ENCODE measurements at places on chromosomes 13 and 19. TPM values are rescaled to one million over a fixed set of nuclear protein-coding genes. Genes with fewer than 3 reads are reported as not detected.

PRR36 gene
- total RNA-seq = 0.21 TPM

AZU1 gene
- not detected for total RNA-seq

FGF14 gene
- not detected for total RNA-seq

TJP3 gene
- total RNA-seq = 8.6 TPM

IRF2BP1 gene
- 16.4 TPM for total RNA-seq

ZIC5 gene
- total RNA-seq = 0.04 TPM

MEF2B gene
- total RNA-seq = 0.17 TPM

DNA sequence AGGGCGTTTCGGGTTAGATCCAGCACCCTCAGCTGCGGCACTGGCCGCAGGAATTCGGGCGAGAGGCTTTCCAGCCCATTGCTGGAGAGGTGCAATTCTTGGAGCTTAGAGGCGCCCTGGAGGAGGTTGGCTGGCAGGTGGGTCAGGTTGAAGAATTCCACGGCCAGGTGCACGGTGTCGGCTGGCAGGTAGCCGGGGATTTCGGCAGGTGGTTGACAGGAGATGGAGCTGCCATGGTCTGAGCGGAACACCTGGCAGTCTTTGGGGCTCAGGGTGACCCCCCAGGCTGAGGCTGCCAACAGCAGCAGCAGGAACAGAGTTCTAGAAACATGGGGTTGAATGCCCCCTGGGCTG, 1.3 kb downstream of the LRG1 start:
- ATAC-seq = no peak

- no peak for ATAC-seq
These were observed 9.3 kb upstream of the CPAMD8 start for GRCh38 chr19:17035842-17036424.

GRCh38 chr19:6473647-6474046, 7.9 kb downstream of the DENND1C start:
- no peak for ATAC-seq

DNA sequence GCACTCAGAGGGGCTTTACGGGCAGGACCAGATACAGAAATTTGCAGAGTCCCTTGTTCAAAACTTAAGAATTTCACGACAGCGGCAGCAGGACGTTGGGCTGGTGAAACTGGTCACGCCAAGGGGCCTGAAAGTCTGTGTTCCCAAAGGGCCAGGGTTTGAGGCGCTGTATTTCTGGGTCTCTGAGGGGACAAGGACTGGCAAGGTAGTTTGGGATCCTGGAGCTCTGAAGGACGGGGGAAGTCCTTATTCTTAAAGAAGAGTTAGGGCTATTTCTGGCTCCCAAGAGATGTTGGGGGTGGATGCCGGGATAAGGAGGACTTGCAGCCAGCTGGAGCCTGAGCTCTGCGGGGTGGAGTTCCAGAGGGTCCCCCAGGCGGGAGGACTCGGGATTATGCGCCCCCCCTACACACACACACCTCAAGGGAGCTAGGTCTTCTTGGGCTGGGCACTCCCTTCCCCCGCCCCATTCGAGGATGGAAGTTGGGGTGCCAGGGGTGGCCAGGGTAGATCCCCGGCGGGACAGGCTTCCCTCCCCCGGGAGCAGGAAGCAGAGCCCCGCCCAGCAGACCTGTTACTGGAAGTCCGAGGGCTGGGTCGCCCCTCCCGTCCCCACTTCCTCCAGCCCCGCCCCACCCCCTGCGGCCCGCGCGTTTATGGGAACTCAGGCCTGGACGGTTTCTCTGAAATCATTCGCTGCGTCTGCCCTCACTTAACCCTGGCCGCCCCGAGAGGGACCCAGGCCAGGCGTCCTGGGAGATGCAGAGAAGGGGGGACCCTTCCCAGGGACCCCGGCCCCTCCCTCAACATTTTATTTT, 5.6 kb downstream of the BCL3 start:
- peak; percentile 67 for ATAC-seq

- ATAC-seq = no peak
These were observed 4.1 kb downstream of the FRY start for GRCh38 chr13:32035716-32036115.

GRCh38 chr19:18385359-18385674, 641 bp upstream of the GDF15 start:
- no peak for ATAC-seq

DNA sequence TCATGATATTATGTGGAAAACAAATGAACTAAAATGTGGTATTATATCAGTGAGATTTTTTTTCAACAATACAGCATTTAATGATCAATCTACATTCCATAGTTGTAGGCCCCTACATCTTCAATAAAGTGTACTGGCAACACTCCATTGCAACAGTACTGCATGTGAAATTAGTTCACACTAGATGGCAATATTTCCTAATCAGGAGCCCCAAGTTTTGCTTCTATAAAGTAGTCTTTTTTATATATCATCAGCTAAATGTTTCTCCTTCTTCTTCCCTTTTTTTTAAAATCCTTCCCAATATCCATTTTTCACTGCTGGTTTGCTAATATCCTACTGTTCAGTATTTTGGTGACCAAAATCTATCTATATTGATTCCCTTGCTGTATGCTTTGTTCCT, 528.3 kb upstream of the ATXN8OS start:
- ATAC-seq = no peak

DNA sequence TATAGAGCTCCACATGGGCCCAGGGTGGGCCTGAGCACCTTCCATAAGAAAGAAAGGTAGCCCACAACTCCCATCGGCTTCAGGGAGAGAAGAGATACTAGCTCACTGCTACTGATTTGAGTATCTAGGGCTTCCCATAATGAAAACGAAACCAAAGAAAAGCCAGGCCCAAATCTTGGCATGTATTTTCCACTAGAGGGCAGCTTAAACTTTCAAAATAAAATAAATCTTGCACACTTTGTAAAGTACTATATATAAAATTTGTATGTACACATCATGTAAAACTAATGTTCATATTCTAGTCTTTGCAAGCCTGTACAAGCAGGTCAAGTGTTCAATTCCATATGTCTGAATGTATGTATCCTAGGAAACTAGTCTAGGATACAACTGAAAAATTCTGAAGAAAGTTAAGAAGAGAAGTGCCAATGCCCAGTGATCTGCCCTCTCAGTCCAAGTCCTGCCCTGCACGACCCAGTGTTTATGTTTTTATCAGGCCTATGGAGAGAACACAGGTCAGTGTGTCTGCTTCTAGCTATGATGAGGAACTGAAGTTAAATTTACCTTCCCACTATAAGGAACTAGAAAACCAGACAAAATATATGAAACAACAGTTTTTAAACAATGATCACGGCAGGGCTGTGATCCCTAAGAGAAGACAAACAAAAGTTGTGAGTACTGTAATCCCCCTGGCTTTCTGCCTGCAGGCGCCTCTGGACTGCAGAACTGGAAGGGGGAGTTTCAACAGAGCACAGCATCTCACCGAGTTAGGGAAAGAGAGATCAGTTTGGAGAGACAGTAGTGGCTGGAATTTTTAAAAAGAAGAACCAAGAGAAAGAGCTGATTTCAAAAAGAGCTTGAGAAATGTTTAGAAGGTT, 475.7 kb downstream of the UQCRFS1 start:
- ATAC-seq = peak; percentile 67

GRCh38 chr13:105774739-105775460, 760.6 kb downstream of the EFNB2 start:
- no peak for ATAC-seq

DNA sequence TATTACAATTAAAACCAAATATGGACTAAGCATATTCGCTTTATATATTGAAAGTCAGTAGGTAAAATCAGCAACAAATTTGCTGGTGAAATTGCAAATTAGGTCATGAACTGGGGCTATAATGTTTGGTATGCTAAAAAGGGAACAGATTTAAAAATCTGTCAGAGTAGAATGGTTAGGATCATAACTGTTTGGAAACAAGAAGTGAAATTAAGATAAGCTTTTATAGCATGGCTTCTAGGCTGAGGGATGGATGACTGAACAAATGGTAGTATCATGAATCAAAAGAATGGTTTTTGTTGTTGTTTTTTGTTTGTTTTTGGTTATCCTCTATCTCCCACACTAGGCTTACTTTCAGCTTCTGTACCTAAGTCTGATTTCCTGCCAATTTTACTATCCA, 1090.4 kb downstream of the PCDH9 start:
- no peak for ATAC-seq

GRCh38 chr19:6260912-6261650, 18.7 kb downstream of the MLLT1 start:
- peak; percentile 38 for ATAC-seq

DNA sequence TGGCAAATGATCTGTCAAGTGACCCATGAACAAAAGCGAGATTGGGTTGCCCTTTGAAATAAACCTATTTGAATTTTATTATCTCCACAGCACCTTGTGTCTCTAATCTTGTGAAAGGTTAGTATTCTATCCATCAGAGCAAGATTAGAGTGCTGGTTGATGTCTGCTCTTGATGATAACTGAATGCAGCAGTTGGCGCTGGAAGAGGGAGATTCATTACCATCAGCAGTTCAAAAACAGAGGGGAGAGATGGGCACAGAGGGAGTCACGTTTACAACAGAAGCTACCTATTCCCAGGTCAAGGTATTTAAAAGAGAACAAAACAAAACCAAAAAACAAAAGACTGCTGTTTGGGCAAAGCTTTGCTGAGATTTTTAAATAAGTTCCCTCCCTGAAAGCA, 588.1 kb downstream of the GPC6 start:
- no peak for ATAC-seq

GRCh38 chr13:48590141-48590901, 57.4 kb upstream of the RCBTB2 start:
- no peak for ATAC-seq

DNA sequence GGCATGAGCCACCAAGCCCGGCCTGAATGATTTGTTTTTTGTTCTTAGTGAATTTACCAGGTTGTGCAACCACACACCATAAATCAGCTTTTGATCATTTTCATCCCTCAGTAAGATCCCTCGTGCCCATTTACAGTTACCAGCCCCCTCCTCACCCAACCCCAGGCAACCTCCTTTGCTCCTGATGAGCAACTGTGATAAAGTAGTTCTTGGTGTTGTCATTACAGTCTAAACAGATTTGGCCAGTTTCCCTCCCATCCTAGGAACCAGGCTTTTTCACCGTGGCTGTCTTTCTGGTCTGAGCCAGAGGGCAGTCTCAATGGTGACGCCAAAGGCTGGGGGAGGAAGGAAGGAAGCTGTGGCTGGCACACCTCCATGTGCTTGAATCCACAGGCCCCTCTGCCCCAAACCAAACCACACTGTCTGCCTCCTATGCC, 61.2 kb upstream of the WDFY2 start:
- peak; percentile 46 for ATAC-seq

DNA sequence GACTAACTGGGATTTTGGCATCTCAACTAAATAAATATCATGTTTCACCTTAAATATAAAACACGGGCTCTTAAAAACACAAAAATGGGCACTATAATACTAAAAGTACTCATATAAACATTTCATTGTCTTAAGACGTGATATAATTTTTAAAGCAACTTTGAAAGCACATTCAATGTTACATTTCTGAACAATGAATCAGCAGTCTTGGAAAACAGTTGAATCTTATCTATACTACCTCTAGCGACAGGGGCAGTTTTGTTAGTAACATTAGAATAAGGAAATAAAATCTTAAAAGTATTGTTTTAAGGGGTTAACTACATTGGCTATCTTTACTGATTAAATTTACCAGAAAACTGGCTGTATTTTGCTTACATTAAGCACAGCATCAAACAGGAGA, 156.9 kb downstream of the UGGT2 start:
- no peak for ATAC-seq

DNA sequence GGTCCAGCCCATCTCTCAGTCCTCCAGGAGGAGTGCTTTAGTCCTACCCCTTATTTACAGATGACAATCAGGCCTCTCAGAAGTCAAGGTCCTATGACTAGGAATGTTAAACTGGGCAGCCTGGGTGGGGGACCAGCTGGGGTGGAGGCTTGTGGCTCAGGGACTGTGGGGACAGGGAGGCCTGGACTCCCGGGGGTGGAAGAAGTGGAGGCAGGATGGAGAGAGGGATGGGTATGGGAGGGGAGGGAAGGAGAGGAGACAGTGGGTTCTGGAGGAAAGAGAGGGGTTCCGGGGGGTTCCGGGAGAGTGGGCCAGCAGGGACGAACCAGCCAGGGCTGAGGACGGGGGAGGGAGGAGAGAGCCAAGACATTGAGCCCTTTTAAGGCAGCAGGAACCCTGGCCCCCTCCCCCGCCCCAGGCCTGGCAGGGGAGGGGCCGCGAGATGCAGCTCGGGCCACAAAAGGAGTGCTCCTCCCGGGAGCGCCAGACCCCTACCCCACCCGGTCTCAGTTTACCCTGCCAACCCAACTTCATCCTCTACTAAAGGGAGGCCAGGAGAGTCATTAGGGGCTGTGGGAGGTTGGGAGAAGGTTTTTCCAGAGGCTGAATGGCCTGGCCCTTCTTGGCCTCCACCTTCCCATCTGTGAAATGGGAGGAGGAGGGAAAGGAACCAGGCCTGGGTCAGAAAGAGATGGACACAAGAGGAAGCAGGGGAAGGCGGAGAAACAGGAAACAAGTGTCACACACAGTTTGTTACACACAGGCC, 1.7 kb downstream of the DMPK start:
- ATAC-seq = no peak

- ATAC-seq = no peak
These were observed 8.4 kb downstream of the ZNF776 start for GRCh38 chr19:57755031-57755430.

DNA sequence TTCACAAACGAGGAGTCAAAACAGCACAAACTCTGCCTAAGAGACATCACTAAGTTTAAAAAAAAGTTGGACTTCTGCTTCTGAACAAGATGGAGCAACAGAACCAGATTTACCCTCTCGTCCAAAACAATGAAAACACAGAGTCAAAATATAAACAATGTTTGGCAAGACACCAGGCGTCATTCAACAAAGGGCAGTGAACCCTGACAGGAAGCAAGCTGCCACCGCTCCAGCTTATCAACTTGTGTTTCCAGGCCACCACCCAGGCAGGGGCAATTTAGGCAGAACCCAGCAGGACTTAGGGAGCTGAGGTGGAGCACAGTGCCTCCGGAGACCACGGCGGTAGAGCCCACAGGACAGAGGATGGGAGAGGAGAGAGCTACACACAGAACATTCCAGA, 8.6 kb upstream of the NAPA start:
- no peak for ATAC-seq

GRCh38 chr13:111542530-111543341, 222.3 kb downstream of the TEX29 start:
- no peak for ATAC-seq

DNA sequence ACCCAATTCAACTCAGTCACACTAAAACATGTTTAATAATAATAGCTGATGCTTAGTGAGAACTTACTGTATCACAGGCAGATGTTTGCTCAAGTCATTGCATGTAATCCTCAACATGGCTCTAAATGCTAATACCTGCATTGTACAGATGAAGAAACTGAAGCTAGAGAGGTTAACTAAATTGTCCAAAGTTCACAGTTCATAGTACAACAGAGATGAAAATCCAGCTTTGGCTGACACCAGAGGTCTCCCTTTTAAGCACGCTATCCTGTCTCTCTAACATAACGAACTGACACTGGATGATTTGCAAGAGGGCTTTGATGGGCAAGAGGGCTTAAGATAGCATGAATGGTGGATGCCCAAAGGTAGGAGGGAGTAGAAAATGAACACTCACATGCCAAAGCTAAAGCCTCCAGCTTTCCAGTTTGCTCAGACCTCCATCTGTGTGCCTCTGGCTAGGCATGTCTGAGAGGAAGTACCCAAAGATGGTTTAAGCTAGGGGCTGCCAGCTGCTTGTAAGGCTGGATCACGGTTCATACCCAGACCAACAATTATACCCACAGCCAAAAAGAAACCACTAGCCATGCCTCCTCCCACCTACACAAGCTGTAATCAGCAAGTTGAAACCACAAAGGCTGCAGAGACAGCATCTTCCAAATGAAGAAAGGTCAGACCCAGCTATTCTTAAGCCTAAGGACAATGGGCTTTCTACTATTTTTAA, 196.9 kb upstream of the UBL3 start:
- peak; percentile 61 for ATAC-seq

- ATAC-seq = no peak
These were observed 3.3 kb downstream of the ATP5F1D start for GRCh38 chr19:1244693-1245451.

Measured in activated T-helper 17 cell treated with anti-CD3 and anti-CD28 coated beads, Interleukin-2, amount 50 U/mL, for 72 hours (primary cell).